ENCODE measurements at places on chromosomes 3 and 15. TPM values are rescaled to one million over a fixed set of nuclear protein-coding genes. Genes with fewer than 3 reads are reported as not detected.

Gene HYAL1
- total RNA-seq: 0.24 TPM

Gene THUMPD3
- 40.1 TPM for total RNA-seq

Gene HGD
- total RNA-seq: 0.67 TPM

Gene BTLA
- 74.4 TPM for total RNA-seq

Gene ZNF619
- 9.3 TPM for total RNA-seq

Gene ISL2
- 0.12 TPM for total RNA-seq

Gene SAMD7
- total RNA-seq: not detected

Gene CCK
- total RNA-seq: not detected

Gene ROBO2
- not detected for total RNA-seq

Gene COL8A1
- total RNA-seq: 0.08 TPM

Gene COMMD4
- 88.9 TPM for total RNA-seq

Gene ACAD9
- 50.0 TPM for total RNA-seq

Gene TRIM42
- total RNA-seq: not detected

Gene TERC
- 5.9 TPM for total RNA-seq

Gene IGDCC3
- total RNA-seq: not detected

Gene TTLL13
- total RNA-seq: 0.20 TPM

Gene GOLGA8S
- 0.07 TPM for total RNA-seq

Gene IL17RC
- 0.29 TPM for total RNA-seq

Gene CSNK1G1
- 22.8 TPM for total RNA-seq

Gene COPG1
- total RNA-seq: 140 TPM

Gene UPK1B
- total RNA-seq: not detected

Gene CDHR4
- not detected for total RNA-seq

Gene SLC9C1
- not detected for total RNA-seq

Gene HYPK
- 17.2 TPM for total RNA-seq

Gene NRROS
- 25.9 TPM for total RNA-seq

Gene BNC1
- not detected for total RNA-seq

Gene WDR6
- total RNA-seq: 172 TPM

Gene TMEM45A
- 0.45 TPM for total RNA-seq

Gene HTR3E
- not detected for total RNA-seq

Gene GYG1
- 23.4 TPM for total RNA-seq

Gene GOLGA8O
- total RNA-seq: 3.3 TPM

Gene GRM2
- 1.9 TPM for total RNA-seq

Gene SOX14
- total RNA-seq: not detected

Gene MORC1
- not detected for total RNA-seq

Gene MITF
- not detected for total RNA-seq

Gene PHLDB2
- total RNA-seq: 4.0 TPM

Gene CEP19
- total RNA-seq: 6.7 TPM

Gene COLQ
- total RNA-seq: 5.0 TPM

Gene ST3GAL6
- 0.10 TPM for total RNA-seq

Gene MB21D2
- 15.3 TPM for total RNA-seq

Gene PAK6
- 0.48 TPM for total RNA-seq

Gene CELF6
- 0.91 TPM for total RNA-seq

Gene TNNC1
- total RNA-seq: 2.1 TPM

Gene SLC15A2
- 4.0 TPM for total RNA-seq
